ENCODE measurements at places on chromosomes 6 and 20. TPM values are rescaled to one million over a fixed set of nuclear protein-coding genes. Genes with fewer than 3 reads are reported as not detected.

DNA sequence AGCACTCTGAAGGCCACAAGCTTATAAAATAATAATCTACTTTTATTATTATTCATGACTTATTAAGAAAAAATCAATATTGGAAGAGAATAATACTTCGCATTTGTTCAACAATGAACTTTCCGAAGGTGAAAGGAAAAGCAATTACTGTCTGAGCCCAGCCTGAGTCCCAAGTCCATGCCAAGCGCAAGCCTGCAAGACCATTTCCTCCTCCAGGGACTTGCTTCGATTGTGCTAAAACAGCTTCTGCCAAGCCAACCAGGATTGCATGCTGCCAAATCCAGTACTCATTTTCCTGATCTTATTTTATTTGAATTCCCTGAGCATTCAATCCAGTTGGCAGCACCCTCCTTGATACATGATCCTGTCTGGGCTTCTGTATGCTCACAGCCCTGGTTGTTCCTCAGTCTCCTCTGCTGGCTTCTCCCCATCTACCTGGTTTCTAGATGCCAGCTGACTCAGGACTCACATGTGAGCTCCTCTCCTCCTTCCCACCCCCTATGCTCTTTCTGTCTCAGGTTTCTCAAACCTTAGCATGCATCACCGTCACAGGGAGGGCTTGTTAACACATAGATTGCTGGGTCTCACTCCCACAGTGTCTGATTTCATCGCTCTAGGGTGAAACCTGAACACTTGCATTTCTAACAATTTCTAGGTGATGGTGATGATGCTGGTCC lies 55.9 kb upstream of the PSMF1 start:
- H3K4me1 ChIP-seq, result no peaks in the 10 kb centered on the region
- no peak overlapping the region for H3K4me3 ChIP-seq
- H3K36me3 ChIP-seq, result no peaks in the 10 kb centered on the region

DNA sequence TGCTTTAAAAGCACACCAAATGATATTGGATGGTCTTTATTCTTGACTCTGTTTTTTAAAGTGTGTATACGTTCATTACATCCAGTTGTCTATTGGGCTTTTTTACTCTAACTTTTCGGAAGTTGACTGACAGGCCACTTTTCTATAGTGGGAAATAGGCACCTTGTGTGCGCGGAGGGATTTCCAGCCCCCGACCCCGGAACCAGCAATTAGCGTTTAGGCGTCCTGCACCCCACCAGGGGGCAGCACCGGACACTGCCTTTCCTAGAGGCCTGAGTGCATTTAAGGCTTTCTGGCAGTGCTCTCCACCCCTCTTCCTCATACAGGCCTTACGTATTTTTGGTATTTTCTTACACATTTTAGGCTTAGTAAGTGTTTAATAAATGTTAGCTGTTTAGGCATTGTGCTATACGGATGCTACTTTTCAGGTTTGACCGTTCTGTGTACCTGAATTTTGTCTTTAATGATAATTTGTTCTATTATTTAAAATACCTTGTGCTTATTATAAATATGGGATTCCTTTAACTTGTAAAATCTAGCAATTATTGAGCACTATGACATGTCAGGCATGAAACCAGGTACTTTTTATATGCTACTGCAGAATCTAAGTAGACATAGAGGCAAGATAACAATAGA lies 231.8 kb downstream of the BCKDHB start:
- no peak overlapping the region for H3K4me3 ChIP-seq
- H3K4me1 ChIP-seq, result no peaks in the 10 kb centered on the region
- no peak for DNase-seq

The C20orf173 gene
- total RNA-seq, result not detected

GRCh38 chr6:11978169-11978987 lies 33.7 kb upstream of the HIVEP1 start:
- H3K4me3 ChIP-seq, result no peak overlapping the region
- no peak for DNase-seq
- H3K27me3 ChIP-seq, result no peaks in the 10 kb centered on the region
- H3K4me1 ChIP-seq, result no peaks in the 10 kb centered on the region
- H3K27ac ChIP-seq, result no peak overlapping the region
- no peaks in the 10 kb centered on the region for H3K36me3 ChIP-seq

The UTRN gene
- total RNA-seq, result 61.2 TPM

DNA sequence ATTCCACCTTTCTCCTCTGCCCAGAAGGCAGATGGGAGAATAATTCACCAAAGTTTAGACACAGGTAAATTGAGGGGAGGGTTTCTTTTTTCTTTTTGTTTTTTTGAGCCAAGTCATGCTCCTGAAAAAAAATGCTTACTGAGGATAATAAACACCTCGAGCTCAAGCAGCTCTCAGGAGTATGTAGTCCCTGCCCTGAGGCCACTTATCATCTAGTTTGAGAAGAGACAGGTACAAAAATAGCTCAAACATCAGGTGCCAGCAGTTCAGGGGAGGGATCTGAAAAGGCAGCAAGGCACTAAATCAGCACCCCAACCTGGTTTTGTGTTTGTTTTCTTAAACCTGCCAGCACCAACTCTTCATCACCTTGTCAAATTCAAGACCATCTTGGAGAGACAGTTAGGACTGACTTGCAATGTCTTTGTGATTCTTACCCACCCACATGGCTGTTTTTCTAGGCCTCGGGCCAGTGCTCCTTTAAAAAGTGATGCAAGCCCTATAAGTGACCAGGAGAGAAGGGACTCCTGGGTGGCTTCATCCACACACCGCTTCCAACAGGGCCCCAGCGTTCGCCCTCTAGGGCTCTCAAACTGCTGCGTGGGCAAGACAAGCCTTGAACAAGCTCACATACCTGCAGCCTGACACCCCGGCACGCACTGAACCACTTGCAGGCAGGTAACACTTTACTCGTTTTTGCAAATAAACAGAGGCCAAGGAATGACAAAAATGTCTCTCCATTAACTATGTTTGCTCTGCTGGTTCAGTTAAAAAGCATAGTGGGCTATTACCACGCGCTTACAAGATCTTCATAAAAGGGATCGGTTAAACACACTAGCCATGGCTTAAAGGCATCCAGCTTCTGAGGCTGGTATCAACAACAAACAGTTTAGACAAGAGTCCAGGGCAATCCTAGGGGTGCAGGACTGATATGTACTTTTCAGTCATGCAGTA lies 13.9 kb downstream of the JAG1 start:
- no peaks in the 10 kb centered on the region for H3K27me3 ChIP-seq
- H3K27ac ChIP-seq, result peak overlapping the region; percentile 79
- DNase-seq, result no peak
- H3K4me3 ChIP-seq, result no peak overlapping the region
- H3K36me3 ChIP-seq, result peaks cover 37% of the 10 kb centered on the region
- peaks cover 93% of the 10 kb centered on the region for H3K4me1 ChIP-seq

The DZANK1 gene
- total RNA-seq, result 1.1 TPM

The MEP1A gene
- not detected for total RNA-seq

- H3K4me1 ChIP-seq, result no peaks in the 10 kb centered on the region
- DNase-seq, result no peak
Observed at GRCh38 chr6:167005350-167006159, 6.4 kb downstream of the CEP43 start.

DNA sequence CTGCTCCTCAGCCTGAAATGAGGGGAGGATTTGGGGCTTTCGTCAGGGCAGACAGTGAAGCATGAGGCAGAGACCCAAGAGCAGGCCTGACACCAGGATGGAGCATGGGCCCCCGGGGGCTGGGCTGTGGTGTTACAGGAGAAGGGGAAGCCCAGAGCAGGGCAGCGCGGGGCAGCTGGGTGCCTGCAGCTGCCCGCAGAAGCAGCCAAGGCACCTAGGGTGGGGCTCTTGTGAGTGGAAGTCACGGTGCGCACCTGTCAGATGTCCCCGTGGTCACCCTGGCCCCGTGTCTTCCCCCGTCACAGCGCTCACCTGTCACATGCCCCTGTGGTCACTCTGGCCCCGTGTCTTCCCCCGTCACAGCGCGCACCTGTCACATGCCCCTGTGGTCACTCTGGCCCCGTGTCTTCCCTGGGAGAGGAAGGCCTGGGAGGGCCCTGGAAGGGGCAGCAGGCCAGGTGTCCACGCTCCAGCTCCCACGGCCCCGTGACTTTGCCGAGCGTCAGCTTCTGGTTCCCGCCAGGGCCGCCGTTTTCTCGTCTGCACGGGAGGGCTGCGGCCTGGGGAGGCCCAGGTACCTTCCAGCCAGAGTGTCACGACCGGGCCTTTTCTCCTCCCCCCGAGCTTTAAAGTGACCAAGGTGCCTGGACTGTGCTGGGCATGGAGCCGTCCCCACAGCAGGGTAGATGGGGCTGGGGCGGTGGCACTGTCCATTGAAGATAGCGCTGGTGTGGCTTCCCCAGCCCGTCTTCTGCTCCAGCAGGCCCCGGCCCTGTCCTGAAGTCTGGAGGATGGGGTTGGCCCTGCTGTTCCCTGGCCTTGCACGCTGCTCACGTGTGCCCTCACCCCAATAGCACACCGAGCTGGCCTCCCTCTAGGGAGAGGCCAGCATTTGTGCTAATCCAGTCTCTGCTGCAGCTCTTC lies 9.4 kb downstream of the ARFGAP1 start:
- H3K27me3 ChIP-seq, result no peaks in the 10 kb centered on the region
- DNase-seq, result no peak
- no peaks in the 10 kb centered on the region for H3K4me1 ChIP-seq
- H3K27ac ChIP-seq, result no peak overlapping the region
- peaks cover 100% of the 10 kb centered on the region for H3K36me3 ChIP-seq
- H3K4me3 ChIP-seq, result no peak overlapping the region

DNA sequence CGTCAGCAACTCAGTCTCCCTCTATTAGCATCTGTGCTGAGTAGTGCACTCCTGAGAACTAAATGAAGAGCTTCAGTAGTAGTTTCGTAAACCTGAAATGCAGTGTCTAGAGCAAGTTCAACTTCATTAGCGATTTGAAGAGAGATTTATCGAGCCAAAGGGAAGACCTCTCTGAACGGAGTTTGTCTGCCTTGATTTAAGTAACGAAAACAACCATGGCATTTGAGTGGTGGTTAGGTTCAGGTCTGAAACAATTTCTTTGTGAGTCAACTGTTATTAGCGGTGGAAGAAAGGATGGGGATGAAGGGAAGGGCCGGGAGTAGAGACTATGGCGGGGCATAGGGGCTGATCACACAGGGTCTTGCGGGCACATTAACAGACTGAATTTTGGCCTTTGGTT lies 150.5 kb downstream of the BCAS1 start:
- no peaks in the 10 kb centered on the region for H3K36me3 ChIP-seq
- no peaks in the 10 kb centered on the region for H3K27me3 ChIP-seq
- DNase-seq, result no peak
- no peak overlapping the region for H3K4me3 ChIP-seq
- peaks cover 24% of the 10 kb centered on the region for H3K4me1 ChIP-seq

DNA sequence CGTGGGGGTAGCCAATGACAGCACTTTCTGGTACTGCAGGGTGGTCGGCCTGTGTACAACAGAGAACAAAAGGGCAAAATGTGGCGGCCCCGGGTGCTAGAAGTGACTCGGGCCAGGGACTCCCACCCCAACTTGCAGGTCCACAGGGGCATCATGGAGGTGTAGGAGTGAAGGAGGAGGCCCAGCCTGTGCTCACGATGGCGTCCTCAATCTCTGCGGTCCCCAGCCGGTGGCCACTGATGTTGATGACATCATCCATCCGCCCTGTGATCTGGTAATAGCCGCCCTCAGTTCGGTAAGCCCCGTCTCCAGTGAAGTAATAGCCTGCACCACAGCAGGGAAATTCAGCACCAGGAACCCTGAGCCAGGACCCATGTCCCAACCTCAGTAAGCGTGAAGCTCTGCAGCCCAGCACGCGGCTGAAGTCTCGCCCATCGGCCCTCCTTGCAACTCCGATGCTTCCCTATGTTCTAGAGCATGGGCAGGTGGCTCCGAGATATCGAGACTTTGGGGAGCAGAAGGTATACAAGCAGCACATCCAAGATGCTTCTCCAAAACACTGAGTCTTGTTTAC lies 20.2 kb upstream of the APMAP start:
- no peak overlapping the region for H3K4me3 ChIP-seq
- no peaks in the 10 kb centered on the region for H3K36me3 ChIP-seq
- no peak overlapping the region for H3K27ac ChIP-seq
- no peak for DNase-seq
- no peaks in the 10 kb centered on the region for H3K4me1 ChIP-seq
- H3K27me3 ChIP-seq, result no peaks in the 10 kb centered on the region

The RPRD1B gene
- 15.2 TPM for total RNA-seq

The C20orf144 gene
- not detected for total RNA-seq

GRCh38 chr6:26330859-26331217 lies 34.2 kb upstream of the BTN3A2 start:
- H3K4me1 ChIP-seq, result no peaks in the 10 kb centered on the region
- H3K27me3 ChIP-seq, result peaks cover 89% of the 10 kb centered on the region
- DNase-seq, result no peak
- H3K36me3 ChIP-seq, result no peaks in the 10 kb centered on the region
- H3K27ac ChIP-seq, result no peak overlapping the region

- H3K4me3 ChIP-seq, result no peak overlapping the region
- H3K27me3 ChIP-seq, result no peaks in the 10 kb centered on the region
- no peak for DNase-seq
- no peaks in the 10 kb centered on the region for H3K4me1 ChIP-seq
- H3K36me3 ChIP-seq, result no peaks in the 10 kb centered on the region
- no peak overlapping the region for H3K27ac ChIP-seq
Observed at GRCh38 chr6:99575544-99576227, 7.2 kb upstream of the CCNC start.

DNA sequence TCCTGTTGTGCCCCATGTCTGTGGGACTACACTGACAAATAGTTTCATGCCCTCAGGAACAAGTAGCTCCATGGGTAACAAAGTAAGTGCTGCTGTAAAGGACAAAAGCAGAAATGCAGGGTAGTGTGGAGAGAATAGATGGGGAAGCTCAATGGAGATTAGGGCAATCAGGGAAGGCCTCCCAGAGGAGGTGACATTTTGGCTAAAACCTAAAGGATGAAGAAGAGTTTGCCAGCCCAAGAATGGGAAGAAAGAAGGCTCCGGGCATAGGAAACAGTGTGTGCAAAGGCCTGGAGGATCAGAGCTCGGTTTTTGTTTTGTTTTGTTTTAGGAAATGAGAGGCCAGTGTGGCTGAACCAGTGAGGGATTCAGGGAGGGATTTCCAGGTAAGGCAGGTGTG lies 43.6 kb upstream of the FAM83D start:
- no peak overlapping the region for H3K4me3 ChIP-seq
- H3K27me3 ChIP-seq, result peaks cover 3% of the 10 kb centered on the region
- no peaks in the 10 kb centered on the region for H3K36me3 ChIP-seq
- H3K27ac ChIP-seq, result no peak overlapping the region
- H3K4me1 ChIP-seq, result peaks cover 15% of the 10 kb centered on the region

GRCh38 chr20:19524691-19525090 lies 233.4 kb upstream of the RIN2 start:
- H3K4me3 ChIP-seq, result no peak overlapping the region
- no peaks in the 10 kb centered on the region for H3K27me3 ChIP-seq
- no peak overlapping the region for H3K27ac ChIP-seq

GRCh38 chr6:14885498-14885897 lies 360.4 kb upstream of the JARID2 start:
- H3K27me3 ChIP-seq, result no peaks in the 10 kb centered on the region
- no peak overlapping the region for H3K4me3 ChIP-seq
- no peaks in the 10 kb centered on the region for H3K36me3 ChIP-seq
- no peaks in the 10 kb centered on the region for H3K4me1 ChIP-seq
- no peak overlapping the region for H3K27ac ChIP-seq

Measured in esophagus squamous epithelium (tissue), 5 donors.